ENCODE measurements at places on chromosomes 4 and X.

- no peak for DNase-seq
Measured at GRCh38 chr4:88728146-88728545, 30.5 kb upstream of the NAP1L5 start.

GRCh38 chr4:39710098-39710896 lies 12.4 kb downstream of the UBE2K start:
- DNase-seq = no peak

DNA sequence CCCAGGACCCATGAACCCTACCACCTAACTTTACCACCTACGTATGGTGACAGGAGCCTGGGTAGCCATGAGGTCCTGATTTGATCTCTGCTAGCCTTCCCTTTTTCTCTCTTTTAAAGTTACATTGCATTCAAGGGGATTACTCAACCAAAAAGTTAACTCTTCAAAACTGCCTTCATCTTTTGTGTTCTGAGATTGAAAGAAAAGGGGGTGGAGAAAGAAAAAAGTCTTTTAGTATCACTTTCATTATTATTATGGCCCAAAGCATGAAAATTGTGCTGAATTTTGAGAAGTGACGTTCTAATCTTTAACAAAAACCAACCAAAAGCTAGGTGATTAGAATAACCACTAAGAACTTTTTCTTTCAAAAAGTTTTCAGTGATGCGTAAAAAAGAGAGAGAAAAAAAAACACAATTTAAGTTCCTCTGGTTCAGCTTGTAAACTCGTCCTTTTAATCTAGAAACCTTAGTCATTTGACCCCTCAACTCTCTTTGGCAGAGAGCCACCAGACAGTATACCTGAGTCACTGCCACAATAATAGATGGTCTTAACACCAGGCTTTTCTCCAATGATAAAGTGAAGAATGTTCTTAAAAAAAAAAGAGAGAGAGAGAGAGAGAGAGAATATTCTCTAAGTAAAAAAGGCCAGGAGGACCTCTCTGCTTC lies 347.4 kb upstream of the FGF13 start:
- peak; percentile 12 for DNase-seq

DNA sequence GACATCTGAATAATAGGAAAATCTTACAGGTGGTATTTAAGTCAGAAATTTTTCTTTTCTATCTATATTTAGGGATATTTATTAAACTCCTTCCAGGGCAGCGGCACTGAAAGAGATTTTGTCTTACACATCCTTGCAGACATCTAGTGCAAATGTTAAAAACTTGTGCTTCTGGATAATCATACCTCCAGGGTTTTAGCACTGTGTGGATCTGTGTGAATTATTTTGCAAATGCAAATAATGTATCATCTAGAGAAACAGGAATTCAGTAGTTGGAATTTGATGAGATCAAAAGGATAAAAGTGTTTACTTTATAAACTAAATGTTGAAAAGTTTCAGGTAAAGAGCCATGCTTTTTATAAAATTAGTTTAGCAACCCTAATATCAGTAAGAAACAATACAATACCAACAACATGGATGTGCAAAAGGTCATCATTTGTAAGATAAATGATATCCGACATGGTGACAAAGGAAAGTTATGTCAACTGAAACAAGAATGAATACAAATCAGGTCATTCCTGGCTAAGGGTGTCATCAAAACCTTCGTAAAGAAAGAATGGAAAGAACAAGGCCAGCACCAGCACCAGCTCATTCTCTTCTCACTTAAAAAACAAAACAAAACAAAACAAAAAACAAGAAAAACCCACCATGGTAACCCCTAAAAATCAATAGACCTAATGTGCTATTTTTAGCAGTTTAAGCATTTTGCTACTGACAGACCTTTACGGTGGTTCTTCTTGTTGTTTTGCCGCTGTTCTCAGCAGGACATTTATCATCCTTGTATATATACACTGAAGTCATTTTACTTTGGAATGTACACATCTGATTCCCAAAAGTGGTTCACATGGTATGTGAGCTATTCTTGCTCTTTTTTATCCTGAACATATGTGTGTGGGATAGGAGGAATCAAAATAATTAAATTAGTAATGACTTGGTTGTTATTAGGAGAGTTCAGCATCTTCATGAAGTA lies 219.7 kb upstream of the NDST3 start:
- no peak for DNase-seq

DNA sequence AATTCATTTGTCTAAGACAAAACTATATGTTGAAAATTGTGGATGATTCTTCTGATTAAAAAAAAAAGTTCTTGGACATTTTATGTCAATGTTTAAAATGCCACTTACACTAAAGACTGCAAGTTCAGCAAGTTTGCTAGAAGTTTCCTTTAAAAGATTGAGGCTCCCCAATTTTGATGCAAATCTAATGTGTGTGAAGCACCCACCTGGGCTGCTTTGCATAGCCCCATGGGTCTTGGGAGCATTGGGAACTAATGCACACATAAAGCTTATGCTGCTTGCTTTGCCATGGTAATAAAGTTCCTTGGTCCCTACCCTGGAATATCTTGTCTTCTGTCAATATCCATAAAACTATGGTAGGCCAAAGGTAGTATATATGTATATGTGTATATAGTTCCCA lies 725.9 kb upstream of the GRID2 start:
- no peak for DNase-seq

GRCh38 chrX:47568656-47569295 lies 7.8 kb downstream of the ARAF start:
- peak; percentile 33 for DNase-seq

DNA sequence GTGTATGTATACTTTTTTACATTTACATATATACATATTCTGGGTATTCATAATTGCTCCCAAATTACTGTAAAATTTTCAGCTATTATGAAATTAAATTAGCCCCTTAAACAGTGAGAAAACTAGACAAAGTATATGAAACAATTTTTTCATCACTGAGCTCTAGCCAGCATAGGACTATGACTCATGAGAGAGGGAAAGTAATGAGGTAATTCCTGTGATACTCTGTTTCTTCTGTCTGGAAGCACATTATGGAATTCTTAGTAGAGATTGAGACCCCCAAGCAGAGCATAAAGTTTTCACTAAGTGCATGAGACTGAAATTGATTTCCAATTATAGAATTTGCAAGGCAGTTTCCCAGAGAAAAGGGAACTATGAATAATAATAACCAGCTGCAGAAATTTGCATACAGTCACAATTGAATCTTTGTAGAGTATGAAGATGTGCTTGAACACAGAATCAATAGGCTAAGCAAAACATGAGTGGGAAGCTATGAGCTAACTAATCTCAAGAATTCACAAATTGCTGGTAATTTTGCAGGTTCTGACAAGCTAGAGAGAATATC lies 779.3 kb downstream of the ARAP2 start:
- DNase-seq = no peak

DNA sequence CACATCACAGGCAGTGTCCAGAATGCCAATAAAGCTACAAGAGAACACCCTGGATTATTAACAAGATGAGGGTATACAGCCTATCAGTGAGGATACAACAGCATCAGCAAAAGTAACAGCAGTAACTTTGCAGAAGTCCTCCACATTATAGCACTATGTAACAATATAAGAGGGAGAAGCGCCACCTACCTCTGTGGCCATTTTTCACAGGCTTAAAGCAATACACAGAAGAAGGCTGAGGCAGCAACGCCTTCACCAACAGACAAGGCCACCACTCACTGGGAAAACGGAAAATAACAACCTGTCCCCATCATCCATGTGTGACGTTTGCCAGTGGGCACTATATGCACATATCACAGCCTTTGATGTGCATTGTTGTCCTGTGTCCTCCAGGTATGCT lies 12.5 kb downstream of the RTL8B start:
- no peak for DNase-seq

GRCh38 chr4:98937986-98938720 lies 9.2 kb upstream of the EIF4E start:
- DNase-seq = no peak

- no peak for DNase-seq
Measured at GRCh38 chr4:115234405-115235093, 121.1 kb upstream of the NDST4 start.

GRCh38 chrX:106100442-106100841 lies 61.9 kb upstream of the SERPINA7 start:
- DNase-seq = no peak

GRCh38 chr4:136768925-136769275 lies 763.4 kb downstream of the PCDH18 start:
- no peak for DNase-seq

DNA sequence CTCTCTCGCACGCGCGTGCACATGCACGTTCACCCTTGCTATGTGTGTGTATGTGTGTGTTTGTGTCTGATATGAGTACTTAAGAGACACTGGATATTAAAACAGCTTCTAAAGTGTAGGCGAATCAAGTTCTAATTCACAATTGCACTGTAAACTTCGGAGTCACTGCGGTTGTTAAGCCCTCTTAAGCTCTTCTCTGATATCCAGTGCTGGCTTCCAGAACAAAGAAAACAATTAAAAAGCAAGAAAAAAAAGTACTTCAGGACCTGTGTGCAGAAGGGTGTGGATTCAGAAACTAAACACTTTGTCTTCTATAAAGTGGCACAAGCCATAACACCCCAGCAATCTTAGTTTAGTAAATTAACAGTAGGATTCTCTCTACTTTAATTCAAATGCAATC lies 300.2 kb downstream of the PCDH7 start:
- no peak for DNase-seq

- DNase-seq = no peak
Measured at GRCh38 chrX:151735219-151735618, 673 bp downstream of the CNGA2 start.

DNA sequence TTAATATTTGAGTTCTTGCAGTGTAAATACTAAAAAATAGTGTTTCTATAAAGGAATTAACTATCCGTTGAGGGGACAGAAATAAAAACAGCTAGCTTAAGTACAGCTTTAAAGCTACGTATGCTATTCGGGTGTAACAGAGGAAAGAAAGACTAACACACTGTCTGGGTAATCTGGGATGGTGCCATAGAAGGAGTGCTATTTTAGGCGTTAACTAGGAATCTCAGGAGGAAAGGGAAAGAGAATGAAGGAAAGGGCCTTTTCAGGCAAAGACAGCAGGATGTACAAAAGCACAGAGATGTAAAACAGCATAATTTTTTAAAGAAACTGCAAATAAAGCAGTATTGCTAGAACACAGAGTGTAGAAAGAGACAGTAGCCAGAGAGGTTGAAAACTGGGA lies 161.8 kb downstream of the RAP1GDS1 start:
- DNase-seq = no peak

GRCh38 chrX:81708487-81708886 lies 506.6 kb downstream of the SH3BGRL start:
- DNase-seq = no peak

- peak; percentile 71 for DNase-seq
Measured at GRCh38 chrX:97021680-97022079, 138.0 kb downstream of the RPA4 start.

DNA sequence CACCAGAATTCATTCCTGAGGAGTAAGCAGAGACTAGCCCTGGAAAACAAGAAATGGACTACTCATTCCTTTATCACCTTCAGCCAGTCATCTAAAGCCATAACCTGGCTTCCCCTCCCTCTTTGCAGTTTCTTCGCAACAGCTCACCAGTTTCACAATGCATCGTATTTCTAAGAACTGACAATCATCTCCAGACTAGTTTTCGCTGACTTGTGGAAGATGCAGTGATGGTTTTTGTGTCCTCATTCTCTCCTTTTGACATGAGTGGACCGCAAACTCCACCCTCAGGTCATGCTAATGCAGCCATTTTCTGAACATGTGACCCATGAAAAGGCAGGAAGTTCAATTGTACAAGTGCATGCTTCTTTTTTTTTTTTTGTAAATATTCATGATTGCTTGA lies 1203.5 kb downstream of the PCDH7 start:
- no peak for DNase-seq

GRCh38 chr4:173014113-173014558 lies 154.5 kb upstream of the GALNT7 start:
- peak; percentile 85 for DNase-seq

- peak; percentile 15 for DNase-seq
Measured at GRCh38 chr4:47075262-47075661, 43.9 kb downstream of the GABRB1 start.

- DNase-seq = no peak
Measured at GRCh38 chr4:101693842-101694398, 96.6 kb upstream of the BANK1 start.

DNA sequence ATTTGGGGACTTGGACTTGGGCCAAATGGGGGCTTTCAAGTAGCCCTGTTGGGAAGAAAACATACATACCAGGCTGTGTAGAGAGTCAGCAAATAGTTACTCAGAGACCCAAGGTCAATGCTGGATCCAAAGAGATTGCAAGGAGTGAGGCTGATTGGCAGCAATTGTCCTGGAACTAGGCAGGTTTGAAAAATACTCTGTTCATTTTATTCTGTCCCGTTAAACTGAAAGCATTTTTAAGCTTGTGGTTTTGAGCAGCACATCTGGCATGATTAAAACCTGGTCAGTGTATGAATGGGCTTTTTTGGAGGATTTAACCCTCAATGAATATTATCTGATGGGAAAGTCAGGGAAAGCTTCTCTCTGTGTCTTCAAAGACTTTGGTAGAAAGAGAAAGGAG lies 294.3 kb upstream of the BOD1L1 start:
- DNase-seq = no peak

DNA sequence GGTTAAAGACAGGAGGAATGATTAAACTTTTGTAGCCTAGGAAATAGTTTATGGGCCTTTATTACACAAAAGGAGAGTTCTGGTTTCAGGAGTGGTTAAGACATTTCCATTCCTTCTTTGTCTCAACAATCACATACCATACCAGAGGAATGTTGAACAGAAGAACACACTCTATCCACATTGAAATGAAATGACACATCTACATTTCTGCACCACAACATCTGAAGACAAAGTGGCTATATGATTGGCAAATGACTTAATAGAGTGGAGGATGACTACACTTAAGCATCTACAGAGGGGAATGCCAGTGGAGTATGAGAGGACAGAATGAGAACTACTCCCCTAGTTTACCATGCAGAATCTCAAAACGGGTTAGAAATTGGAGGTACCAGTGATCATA lies 8.0 kb downstream of the CYP2U1 start:
- no peak for DNase-seq

DNA sequence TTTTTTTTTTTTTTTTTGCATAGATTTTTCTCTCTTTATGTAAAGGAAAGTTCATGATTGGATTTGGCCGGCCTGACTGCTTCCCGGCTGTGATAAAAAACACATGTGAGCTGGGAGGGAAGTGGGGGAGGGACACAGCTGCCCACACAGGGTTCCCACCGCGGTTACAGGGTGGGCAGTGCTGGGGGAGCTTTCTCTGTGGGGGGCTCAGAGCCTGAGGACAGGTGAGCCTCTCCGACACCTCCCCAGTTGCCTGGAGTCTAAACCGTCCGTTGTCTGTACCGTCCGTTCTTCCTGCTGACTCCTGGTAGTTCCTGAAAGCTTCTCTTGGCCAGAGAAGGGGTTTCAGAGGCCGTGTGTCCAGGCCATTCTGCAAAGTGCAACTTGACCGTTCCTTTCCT lies 21.8 kb downstream of the SHOX start:
- no peak for DNase-seq

DNA sequence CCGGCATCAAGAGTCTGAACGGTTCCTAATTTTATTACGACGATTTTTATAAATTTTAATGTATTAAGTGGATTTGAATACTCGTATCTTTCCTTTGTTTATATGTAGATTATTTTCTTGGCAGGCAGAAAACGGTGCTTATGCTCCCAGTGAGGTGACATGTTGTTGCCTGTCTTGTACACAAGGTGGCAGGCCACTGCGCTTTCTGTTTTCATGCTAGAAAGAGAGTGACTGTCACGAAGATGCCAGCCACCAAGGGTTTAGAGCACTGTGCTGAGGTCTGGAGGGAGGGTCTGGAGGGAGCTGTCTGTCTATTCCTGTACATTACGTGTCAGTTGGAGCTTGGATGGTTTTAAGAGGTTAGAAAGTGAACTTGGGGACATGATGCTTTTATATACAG lies 87.7 kb downstream of the SHROOM2 start:
- peak; percentile 50 for DNase-seq

- DNase-seq = no peak
Measured at GRCh38 chr4:67765928-67766327, 11.7 kb upstream of the GNRHR start.

All from lung microvascular endothelial cell (primary cell).